ENCODE measurements at places on chromosomes 13 and 19.

DNA sequence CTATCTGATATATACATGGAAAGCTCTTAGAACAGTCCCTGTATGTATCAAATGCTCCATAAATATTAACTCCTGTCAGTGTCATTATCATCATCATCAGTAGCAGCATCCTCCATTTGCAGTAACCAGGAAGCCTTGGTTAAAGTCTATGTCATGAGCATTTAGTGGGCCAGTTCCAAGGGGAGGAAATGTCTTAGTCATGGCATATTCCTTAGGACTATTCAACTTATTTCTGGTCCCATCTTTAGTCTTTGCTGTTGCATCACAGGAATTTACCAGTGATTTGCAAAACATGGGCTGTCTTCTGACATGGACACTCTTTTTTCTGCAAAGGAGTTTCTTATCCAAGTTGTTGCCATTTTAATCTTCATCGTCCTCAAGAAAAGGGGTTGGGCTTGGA, 98.4 kb downstream of the WDFY2 start:
- DNase-seq, result no peak

DNA sequence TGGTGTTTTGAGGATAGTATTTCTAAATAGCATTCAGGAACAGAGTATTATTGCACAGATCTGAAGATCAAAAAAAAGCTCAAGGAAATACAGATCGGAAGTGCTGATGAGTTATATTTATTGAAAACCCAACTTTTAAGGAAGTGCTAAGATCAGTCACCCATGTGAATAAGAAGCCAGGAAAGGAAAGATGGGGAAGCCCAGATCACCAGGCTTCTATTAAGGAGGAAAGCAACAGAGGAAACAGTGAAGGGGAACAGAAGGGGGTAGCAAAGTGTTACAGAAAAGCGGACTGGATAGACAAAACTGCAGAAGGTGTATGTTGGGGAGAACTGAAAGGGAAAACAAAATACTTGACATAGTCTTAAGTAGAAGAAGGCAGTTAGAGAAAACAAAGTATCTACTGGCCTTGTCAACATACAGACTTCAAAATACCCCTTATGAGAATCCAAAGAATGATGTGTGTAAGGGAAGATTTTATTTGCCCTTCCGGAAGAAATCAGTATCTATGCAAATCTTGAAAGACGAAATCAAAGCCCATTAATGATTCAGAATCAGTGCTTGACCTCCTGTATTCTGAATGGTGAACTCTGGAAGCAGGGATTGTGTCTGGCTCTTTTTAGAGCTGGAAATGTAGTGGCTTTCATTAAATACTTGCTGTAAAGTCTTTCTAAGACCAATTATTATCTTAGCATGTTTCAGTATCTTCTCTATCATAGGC, 12.1 kb downstream of the UFM1 start:
- DNase-seq, result no peak

DNA sequence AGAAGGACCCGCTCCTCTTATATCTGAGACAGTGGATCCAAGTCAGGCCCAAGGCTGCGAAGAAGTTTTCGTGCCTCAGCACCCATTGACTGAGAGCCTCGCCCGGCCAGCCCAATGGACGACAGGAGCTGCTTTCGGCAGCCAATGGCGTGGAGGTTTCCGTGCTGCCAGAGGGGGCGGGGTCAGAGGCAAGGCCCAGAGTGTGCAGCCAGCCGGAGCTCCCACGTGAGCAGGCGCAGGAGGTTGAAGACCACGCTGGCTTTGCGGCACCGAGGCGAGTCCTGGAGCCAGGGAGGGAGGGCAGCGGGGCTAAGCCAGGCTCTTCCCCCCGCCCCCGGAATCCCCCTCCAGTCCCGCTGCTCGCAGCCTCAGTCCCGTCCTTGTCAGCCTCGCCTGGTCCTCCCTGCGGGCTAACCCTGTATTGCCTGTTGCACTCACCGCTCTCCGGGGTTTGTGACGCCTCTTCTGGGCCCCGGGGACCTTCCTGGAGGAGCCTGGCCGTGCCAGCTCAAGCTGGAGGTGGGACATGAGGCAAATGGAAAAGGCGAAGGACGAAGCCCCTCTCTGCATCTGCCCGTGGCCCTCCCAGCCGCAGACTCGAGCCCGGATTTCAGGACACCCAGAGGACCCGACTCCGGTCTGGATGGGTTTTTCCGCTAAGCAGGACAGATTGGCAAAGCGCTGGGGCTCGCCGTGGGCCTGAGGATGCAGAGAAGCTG, 1.5 kb downstream of the IFNL4 start:
- peak; percentile 30 for DNase-seq

- DNase-seq, result no peak
Observed at GRCh38 chr13:27605610-27606200, 14.6 kb downstream of the LNX2 start.

DNA sequence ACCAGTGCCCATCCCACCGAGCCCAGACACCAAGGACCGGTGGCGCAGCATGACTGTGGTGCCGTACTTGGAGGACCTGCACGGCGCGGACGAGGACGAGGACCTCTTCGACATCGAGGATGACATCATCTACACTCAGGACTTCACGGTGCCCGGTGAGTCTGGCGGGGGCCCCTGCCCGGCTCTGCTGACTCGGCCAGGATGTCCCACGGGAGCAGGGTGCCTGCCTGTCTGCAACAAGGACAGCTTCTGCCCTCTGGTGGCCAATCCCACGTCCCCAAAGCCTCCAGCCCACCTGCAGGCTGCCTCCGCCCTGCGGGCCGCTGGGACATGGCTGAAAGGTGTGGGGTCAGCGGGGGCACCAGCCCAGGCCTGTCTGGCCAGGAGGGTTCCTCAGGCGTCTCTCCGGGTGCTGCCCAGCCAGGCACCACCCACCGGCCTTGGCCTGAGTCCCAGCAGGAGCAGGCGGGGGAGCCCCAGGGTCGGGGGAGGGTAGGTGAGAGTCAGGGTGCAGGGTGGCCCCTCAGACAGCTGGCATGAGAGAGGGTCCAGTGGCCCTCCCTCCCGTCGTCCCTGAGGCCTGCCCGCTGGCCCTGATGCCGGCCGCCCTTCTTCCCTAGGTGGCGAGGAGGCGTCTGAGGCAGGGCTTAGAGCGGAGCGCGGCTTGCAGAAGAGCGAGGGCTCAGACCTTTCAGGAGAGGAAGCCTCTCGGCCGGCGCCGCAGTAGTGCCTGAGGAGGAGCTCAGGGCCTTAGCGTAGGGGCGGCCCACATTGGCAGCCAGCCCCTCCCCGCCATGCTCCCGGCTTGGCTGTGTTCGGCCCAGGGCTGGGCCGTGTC, 14.6 kb downstream of the CBARP start:
- no peak for DNase-seq

- no peak for DNase-seq
Observed at GRCh38 chr13:49932066-49932465, 4.1 kb downstream of the SPRYD7 start.

GRCh38 chr13:30797847-30798535, 62.6 kb downstream of the ALOX5AP start:
- DNase-seq, result no peak

GRCh38 chr13:84121456-84121855, 239.2 kb upstream of the SLITRK1 start:
- no peak for DNase-seq
